ENCODE measurements at places on chromosomes 3 and 15.

GRCh38 chr15:79042213-79042928, 48.2 kb downstream of the RASGRF1 start:
- no peak for DNase-seq

DNA sequence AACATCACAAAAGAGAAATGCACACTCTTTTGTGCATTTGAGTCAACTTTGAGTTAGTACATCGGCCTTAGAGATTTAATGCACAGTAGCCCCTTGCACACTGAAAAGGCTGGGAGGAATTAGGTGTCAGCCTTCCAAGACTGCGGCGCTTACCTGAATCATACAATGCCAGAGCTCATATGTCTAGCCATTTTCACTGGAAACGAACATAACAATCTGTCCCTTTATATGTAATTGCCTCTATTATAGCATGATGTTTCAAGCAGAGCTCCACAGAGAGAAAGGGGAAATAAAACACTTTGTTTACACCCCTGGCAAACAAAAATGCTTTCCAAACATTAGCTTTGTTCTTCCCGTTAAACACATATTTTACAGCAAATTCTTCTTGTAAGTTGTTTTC, 315.7 kb upstream of the SLCO3A1 start:
- no peak for DNase-seq

GRCh38 chr15:92050220-92050898, 196.9 kb downstream of the SLCO3A1 start:
- no peak for DNase-seq

DNA sequence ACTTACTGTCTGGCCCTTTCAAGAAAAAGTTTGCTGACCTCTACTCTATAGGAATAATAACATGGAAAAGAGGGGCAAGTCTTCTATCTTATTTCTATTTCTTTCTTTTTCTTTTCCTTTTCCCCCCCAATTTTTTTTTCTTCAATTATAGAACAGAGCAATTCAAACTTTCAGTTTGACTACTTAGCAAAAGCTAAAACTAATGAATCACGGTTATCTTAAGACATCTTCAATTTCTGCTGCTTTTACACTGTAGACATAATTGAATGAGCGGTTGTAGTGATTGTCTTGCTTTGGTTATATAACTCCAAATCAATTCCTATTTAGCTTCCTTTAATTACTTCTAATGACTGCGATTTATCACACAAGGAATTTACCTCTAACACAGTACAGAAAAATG, 74.3 kb upstream of the P2RY1 start:
- DNase-seq: no peak

GRCh38 chr3:119930286-119930685, 148.4 kb downstream of the NR1I2 start:
- DNase-seq: no peak
